ENCODE measurements at places on chromosomes 11 and 22. TPM values are rescaled to one million over a fixed set of nuclear protein-coding genes. Genes with fewer than 3 reads are reported as not detected.

OR8D1 gene
- total RNA-seq: under 0.01 TPM

C11orf86 gene
- not detected for total RNA-seq

SLC5A1 gene
- total RNA-seq: not detected

TRMU gene
- 30.4 TPM for total RNA-seq

NPAS4 gene
- total RNA-seq: not detected

OR8G1 gene
- not detected for total RNA-seq

KCNJ5 gene
- not detected for total RNA-seq
